Astrocyte (in vitro differentiated cells and primary cell): ENCODE measurements at places on chromosomes 2 and 18. TPM values are rescaled to one million over a fixed set of nuclear protein-coding genes. Genes with fewer than 3 reads are reported as not detected.

SERPINB2 gene
- total RNA-seq: 0.60 and 1.7 TPM in 2 replicates

EGR4 gene
- not detected in 2 replicates for total RNA-seq

GAL3ST2 gene
- total RNA-seq: not detected in 2 replicates

RAD51AP2 gene
- 0.10 TPM in 1 of 2 replicates, not detected in the other for total RNA-seq

PROKR1 gene
- 0.05 TPM in 1 of 2 replicates, not detected in the other for total RNA-seq

CXCR4 gene
- total RNA-seq: 2.8 and 4.1 TPM in 2 replicates

EPHA4 gene
- total RNA-seq: 30.1 and 35.7 TPM in 2 replicates

SIX3 gene
- 0.48 and 1.7 TPM in 2 replicates for total RNA-seq

MC5R gene
- total RNA-seq: 0.26 and 0.57 TPM in 2 replicates

RFX8 gene
- not detected in 2 replicates for total RNA-seq

LRRC30 gene
- not detected in 2 replicates for total RNA-seq

EML6 gene
- 0.23 and 0.60 TPM in 2 replicates for total RNA-seq

GRCh38 chr2:71675296-71675695, 221.9 kb downstream of the DYSF start:
- no peak for DNase-seq

GRCh38 chr2:107502539-107502938, 324.2 kb upstream of the RGPD4 start:
- DNase-seq: no peak

DNA sequence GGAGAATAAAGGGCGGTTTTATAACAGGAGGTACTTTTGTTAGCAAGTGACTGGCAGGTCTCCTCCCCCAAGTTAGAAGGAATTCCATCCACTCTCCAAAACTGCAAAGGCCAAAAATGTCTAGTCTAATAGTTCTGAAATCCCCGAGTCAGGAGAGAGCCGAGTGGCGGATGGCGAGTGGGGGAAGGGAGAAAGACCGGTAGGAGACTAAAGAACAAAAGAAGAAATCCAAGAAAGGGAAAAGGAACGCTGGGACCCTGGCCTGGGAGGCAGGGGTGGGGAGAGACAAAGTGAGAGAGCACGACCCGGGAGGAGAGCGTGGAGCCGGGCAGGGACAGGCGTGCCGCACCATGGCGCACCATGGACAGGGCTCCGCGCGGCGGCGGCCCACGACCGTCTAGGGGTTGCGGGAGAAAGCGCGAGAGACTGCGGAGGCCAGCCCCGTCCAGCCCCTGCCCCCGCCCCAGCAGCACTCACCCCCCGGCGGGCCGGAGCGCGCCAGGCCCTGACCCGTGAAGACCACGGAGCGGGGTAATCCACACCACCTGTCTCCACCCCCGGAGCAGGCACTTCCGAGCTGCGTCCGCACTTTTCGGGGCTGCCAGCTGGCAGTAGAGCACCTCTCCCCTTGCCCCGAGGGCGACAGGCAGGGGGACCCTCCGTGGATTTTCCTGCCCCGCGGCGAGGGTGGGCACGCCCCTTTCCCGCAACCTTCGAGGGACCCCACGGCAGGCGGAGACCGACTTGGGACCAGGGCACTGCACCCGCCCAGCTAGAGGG, 1.6 kb downstream of the CDH2 start:
- DNase-seq: peak; percentile 60

DNA sequence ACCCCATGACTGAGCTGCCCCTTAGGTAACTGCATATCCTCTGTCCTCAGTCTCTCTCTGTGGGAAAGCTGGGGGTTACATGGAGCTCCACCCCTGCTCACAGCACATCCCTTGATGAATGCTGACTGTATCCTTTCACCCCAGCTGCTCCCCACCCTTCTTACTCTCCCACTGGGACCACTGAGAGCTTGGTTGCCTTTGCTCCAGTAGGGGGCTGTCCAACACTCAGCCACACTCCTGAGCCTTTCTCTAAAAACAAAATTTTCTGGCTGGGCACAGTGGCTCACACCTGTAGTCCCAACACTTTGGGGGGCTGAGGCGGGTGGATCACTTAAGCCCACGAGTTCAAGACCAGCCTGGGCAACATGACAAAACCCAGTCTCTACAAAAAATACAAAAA, 89.2 kb upstream of the MSH2 start:
- no peak for DNase-seq

DNA sequence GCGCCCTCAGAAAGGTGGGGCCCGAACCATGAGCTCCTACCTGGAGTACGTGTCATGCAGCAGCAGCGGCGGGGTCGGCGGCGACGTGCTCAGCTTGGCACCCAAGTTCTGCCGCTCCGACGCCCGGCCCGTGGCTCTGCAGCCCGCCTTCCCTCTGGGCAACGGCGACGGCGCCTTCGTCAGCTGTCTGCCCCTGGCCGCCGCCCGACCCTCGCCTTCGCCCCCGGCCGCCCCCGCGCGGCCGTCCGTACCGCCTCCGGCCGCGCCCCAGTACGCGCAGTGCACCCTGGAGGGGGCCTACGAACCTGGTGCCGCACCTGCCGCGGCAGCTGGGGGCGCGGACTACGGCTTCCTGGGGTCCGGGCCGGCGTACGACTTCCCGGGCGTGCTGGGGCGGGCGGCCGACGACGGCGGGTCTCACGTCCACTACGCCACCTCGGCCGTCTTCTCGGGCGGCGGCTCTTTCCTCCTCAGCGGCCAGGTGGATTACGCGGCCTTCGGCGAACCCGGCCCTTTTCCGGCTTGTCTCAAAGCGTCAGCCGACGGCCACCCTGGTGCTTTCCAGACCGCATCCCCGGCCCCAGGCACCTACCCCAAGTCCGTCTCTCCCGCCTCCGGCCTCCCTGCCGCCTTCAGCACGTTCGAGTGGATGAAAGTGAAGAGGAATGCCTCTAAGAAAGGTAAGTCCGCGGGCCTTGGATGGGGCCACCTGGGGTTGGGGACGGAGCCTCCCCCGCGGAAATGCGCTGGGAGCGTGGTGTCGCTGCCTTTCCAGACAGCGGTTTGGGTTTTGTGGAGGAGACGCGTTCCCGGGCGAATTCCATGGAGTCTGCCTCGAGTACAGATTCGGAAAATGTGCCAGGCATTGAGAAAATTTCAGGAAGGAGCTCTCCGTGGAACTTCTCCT, 559 bp downstream of the HOXD1 start:
- DNase-seq: no peak

GRCh38 chr18:50839996-50840395, 20.2 kb upstream of the MRO start:
- no peak for DNase-seq

DNA sequence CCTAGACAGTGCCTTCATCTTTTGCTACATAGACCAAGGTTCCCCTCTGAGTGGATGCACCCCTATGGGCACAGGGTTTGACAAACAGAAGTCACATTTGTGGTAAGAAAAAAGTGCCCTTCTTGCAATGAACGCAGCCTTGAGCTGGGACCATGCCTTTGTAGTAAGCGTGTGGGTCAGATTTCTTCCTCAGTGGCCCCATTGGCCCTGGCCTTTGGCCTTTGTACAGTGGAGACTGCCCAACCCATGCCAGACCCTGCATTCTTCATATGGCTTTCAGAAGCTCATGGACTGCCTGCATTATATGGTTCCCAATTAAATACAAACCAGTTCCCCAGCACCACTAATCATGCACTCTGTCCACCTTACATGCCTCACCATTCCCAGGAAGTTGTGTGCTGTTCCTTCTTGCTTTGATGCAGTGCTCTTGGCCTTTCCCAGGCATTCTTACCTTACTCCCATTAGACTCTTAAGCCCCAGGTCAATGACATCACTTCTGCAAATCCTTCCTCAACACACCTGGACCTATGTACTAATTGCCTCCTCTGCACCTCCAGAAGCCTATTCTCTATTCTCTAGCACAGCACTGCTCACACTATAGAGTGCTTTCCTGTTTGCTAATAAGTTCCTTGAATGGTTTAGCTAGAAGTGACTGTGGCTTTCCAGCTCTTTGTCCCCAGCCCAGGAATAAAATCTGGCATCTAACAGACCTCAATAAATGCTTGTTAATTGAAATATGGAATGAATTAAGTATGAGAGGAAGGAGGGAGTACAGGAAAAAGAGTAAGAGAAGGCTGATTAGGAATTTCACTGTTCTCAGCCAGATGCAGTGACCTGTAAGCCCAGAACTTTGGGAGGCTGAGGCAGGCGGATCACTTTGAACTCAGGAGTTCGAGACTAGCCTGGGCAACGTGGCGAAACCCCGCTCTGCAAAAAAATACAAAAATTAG, 60.2 kb downstream of the TMEM247 start:
- no peak for DNase-seq

GRCh38 chr2:52429740-52430139, 1337.9 kb upstream of the CHAC2 start:
- peak; percentile 1 for DNase-seq

GRCh38 chr2:124884315-124884714, 859.2 kb downstream of the CNTNAP5 start:
- DNase-seq: peak; percentile 11

GRCh38 chr18:10898417-10898974, 250.9 kb downstream of the PIEZO2 start:
- no peak for DNase-seq

DNA sequence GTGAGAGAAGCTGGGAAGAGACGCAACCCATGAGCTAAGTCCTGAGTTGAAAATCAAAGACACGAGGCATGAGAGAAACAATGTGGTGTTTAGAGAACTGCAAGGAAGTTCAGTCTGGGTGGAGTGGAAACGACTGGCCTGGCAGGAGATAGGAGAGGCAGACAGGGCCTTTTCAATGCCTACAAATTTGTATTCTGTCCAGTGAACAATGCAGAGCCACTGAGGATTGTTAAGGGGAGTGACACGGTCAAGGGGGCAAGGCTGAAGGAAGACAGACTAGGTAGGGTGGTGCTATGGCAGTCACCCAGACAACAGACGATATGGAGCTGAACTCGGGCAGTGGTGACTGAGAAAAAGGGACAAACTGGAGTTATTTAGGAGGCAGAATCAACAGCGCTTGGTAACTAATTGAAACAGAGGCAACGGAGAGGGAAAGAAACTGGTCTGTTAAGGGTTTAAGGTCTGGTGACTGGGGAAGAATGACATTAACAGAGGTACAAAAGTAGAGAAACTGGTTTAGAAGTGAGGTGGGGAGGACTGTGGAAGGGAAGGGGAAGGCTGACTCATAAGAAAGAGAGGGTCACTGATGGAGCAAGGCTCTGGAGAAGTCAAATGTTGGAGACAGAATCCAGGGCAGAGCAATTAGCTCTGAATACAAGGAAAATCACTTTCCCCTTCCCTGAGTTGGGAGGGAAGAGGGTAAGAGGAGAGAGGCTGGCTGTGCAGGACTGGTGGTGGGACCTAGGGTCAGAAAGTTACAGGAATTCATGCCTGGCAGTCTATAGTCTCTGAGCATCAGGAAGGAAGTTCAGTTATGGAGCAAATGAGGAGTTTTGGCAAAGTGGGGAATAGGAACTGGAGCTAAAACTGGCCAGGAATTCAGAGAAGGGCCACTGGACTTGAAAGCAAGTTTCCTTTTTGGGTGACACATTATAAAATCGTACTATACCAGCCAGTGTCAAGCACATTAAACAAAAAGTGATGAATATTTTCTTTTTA, 63.4 kb upstream of the CHRNA1 start:
- peak; percentile 51 for DNase-seq

DNA sequence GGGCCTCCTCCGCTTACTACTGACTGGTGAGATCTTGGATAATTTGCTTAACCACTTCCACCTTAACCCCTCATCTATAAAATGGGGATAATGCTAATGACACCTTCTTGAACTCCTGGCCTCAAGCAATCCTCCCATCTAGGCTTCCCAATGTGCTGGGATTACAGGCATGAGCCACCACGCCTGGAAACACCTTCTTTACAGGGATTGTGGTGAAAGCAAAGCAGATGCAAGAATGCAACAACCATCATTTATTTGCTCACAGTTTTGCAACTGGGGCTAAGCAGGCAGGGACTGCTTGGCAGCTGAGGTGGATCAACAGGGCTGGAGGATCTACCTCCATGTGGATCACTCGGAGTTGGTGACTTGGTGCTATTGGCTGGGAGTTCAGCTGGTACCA, 76.2 kb upstream of the ZNF532 start:
- DNase-seq: peak; percentile 54

GRCh38 chr2:105977807-105978206, 216.3 kb downstream of the UXS1 start:
- DNase-seq: no peak

DNA sequence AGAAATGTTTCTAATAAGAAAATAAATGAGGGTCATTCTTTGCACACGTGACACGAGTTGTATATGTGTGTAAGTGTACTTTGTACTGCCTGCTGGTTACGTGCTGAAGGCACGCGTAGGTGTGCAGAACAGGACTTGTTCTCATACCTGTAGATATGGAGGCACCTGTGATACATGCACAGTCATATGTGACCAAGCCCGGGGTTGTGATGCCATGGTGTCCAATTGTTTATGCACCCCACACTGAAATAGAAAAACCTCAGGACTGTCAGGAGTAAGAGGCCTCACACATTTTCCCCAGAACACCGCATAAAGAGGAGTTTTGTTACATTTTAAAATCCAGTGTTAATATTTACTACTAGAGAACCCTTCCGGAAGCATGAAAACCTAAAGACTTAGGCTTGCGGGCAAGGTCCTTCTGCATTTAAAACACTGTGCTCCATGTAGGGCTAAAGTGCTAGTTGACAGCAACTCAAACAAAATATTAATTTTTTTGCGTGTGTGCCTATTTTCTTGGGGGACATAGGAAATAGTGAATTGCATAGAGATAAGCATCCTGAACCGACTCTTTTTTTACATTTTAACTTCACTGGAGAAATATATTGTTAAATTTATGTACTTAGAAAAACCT, 9.3 kb downstream of the TSHZ1 start:
- DNase-seq: no peak

DNA sequence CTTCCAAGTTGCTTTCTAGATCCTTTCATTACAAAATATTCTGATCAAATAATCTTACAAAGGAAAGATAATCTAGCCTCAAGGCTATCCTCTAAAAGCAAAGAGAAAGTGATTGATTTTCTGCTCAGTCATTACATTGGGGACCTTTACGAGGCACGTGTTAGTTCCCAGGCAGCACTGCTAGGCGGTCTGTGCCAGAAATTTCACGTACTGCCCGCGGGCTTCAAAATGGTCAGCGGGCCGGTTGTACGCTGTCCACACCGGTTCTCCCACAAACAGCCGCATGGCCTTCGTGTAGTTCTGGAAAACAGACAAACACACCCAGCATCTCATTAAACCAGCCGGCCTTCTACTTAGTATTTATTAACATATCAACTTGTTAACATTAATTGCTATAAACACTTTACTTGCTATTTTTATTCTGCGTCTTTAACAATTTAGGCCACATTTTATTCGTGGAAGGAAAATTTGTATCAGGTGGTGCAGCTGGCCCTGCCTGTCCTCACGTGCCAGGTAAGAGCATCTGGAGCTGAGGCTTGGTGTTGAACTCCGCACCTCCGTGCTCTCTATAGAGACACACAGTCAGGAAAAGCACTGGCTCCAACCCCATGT, 20.4 kb downstream of the ADI1 start:
- no peak for DNase-seq

GRCh38 chr2:8849327-8849726, 11.9 kb upstream of the KIDINS220 start:
- DNase-seq: peak; percentile 80

DNA sequence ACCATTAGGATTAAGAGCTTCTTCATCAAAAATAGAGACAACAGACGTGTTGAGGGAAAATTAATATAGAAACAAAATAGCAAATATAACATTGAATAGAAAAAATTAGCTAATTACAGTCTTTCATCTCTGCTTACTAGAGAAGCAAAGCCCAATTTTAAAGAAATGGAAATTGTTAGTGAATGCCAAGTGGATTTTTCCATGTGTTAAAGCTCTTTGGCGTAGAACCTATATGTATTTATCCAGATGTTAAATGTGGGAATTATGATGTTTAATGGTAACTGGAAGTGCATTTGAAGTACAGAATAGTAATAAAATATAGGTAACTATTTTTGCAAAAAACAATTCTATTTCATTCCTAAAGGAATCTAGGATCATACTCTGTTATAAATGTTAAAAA, 212.0 kb upstream of the COL3A1 start:
- no peak for DNase-seq

- DNase-seq: peak; percentile 46
Observed at GRCh38 chr2:72745679-72746368, 80.0 kb downstream of the EXOC6B start.
